ENCODE measurements at places on chromosomes 2 and 18. TPM values are rescaled to one million over a fixed set of nuclear protein-coding genes. Genes with fewer than 3 reads are reported as not detected.
A peak's percentile ranks its signal among the peaks of the same experiment; 100 is the strongest.

FSIP2 gene
- total RNA-seq: 0.04 TPM

DYNAP gene
- total RNA-seq: 5.2 TPM

MATN3 gene
- 1.3 TPM for total RNA-seq

DNA sequence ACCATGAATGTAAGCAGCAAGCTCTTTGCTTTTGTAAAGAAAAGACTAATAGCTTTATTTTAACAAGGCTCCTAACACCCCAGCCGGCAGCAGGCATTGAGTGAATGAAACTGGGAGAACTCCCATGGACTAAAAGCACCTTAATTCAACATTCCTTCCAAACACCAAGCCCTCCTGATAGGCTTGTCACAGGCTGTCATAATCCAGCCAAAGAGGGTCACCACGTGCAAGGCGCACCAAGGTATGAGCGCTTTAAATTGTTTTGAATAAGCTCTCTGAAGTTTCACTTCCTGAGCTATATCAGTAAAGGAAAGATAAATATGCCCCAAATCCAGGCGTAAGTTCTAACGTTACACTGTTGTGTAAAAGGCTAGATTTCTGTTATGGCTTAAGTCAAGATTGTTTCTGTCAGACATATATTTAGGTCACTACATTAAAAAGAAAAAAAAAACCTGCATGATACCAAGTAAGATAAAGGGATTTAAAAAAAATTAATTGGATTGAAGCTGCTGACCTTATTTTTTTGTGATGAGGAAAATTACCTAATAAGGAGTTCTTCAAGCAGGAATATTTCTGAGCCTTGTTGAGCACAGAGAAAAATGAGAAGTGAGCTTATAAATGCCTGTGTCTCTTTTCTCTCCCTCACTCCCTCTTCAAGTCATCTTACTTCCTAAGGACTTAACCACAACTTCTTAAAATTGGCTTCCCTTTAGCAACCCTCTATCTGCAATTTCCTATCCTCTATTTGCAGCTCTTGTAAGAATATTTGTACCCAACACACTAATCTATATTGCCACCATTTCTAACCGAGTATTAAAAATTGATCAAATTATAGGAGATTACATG lies 136.1 kb upstream of the NRP2 start:
- no peak for DNase-seq

FAM237A gene
- not detected for total RNA-seq

- no peak for DNase-seq
These were observed 27.5 kb downstream of the MEIS1 start for GRCh38 chr2:66462501-66462825.

SNTG2 gene
- 5.9 TPM for total RNA-seq

GRCh38 chr2:42446503-42447271 lies 47.1 kb downstream of the KCNG3 start:
- no peak for DNase-seq

DNA sequence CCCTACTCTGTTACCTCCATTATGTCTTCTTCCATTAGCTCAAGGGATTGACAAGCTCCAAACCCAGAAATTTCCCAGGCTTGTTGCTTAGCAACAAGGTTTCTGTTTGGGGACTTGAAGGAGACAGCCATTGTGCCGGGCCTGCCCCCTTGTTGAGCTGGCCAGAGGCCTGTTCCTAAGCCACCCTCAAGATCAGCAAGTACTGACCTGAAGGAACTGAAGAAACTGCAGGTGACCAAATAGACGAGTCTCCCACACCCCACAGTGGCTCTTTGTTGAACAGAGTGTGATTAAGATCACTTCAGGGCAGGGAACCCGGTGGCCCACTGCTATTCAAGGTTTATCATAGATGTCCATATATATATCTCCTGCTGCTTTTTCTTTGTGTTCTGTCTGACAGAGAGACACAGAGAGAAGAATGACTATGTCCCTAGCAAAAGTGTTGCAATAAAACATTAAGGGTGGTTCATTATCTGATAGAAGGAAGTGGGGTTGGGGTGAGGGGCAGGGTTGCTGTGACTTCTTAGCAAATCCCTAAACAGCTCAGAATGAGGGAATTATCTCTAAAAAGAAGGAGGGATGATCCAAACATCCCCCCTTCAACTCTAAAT lies 69.2 kb downstream of the RNF144A start:
- no peak for DNase-seq

DNA sequence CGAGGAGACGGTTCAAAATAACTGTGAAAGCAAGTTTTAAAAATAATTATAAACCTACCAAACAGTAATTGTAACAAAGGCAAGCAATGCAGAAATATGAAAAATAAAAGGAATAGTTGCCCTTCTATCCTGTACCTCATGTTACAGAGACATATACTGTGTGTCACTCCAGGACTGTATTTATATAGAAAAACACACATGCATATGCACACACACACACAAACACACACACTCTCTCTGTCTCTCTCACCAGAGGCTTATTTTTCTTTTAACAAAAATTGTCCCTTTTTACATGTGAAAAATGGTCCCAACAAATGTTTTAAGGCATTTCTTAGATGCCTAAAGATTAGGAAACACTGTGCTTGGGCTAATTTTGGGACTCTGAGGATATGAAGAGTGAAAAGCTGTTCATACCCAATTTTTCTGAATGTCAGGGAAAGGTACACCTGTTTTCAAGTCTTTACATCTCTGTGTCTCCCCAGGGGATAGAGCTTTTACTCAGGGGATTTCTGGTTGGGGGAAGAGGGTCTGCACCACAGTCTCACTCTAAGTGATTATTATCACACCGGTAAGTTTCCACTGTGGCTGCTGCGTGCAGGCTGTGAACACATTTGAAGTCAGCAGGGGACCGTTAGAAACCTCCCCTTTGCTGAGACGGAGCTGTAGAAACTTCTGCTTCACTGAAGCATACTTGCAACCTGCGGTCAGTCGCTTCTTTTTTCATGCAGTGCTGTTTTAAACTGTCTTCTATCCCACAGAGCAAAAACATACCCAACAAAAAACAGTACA lies 51.4 kb upstream of the SPAG16 start:
- no peak for DNase-seq

- DNase-seq: no peak
These were observed 36.6 kb upstream of the NDUFV2 start for GRCh38 chr18:9065864-9066263.

ACADL gene
- total RNA-seq: 1.6 TPM

TUBA4B gene
- total RNA-seq: not detected

DNA sequence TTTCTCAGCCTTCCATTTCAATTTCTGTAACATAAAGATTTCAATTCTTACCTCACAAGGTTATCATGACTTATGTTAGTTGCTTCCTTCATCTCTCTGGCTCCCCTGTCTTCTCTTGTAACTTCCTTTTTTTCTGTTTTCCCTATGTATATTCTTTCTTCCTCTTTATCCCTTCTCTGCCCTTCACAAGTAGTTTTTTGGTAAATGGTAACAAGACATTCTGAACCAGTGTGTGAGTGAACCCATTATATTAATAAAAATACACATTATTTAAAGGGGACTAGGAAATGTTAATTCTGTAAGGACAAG lies 8.4 kb downstream of the ACSL3 start:
- no peak for DNase-seq

ABCG5 gene
- total RNA-seq: not detected

DNA sequence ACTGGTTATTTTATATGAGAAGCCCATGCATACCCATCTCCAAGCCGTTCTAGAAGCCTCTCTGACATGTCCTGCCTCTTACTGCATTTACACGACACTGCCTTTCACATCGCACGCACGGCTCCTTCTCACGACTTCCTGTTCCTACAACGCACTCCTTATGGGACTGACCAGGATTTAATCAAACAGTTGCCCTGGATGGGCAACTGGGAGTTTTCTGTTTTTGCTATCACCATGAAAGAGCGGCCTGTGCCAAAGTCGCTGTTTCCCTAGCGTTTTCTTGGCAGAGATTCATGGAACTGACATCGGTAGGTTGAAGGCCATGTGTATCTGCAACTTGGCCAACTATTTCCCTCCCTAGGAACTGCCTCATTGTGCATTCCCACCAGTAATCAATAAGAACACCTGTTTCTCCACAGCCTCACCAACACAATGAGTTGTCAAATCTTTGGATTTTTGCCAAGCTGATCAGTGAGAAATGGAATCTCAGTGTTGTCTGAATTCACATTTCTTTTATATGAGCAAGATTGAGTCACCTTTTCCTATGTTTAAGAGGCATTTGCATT lies 97.2 kb upstream of the OTOS start:
- DNase-seq: no peak

DNA sequence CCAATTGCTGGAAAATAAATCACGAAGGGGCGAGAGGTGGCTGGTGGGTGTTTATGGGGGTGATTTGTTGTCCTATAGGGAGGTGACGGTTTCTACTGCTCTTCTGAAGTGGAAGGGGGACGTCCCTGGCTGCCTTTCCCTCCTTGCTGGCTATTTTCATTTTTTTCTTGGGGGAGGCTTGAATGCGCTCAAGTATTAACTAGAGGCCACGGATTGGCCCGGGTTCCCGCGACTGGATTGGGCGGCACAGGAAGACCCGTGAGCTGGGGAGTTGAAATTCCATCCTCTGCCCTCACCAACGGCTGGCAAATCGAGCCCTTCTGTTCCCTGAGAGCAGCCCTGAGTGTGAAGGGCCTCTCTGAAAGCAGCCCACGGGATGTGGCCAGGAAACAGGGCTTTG lies 176.5 kb upstream of the SPRED2 start:
- DNase-seq: no peak

- no peak for DNase-seq
These were observed 91.0 kb downstream of the TMEM247 start for GRCh38 chr2:46570396-46570795.

ANKRD30BL gene
- total RNA-seq: not detected

- no peak for DNase-seq
These were observed 10.8 kb downstream of the GALNT1 start for GRCh38 chr18:35592298-35592697.

ERMN gene
- 0.04 TPM for total RNA-seq

IL37 gene
- 1.3 TPM for total RNA-seq

IL1F10 gene
- total RNA-seq: not detected

DNA sequence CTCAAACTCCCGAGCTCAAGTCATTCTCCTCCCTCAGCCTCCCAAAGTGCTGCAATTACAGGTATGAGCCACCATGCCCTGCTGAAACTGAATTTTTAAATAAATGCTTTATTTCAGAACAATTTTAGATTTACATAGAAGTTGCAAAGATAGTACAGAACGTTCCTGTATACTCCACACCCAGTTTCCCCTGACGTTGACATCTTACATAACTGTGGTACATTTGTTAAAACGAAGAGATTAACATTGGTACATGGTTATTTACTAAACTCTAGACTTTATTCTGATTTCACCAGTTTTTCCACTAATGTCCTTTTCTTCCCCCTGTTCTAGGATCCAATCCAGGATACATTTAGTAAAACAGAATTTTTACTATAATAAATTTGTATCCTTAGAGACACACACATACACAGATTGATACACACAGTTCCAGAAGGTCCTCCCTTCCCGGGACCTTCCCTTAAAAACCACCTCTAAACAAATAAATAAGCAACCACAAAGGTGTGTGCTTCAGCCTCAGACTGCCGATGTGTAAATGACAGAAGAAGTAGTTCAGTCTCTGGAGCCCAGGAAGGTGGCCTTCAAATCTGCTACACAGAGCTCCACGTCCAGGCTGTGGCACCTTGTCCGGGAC lies 6.9 kb downstream of the NEU2 start:
- no peak for DNase-seq

DNA sequence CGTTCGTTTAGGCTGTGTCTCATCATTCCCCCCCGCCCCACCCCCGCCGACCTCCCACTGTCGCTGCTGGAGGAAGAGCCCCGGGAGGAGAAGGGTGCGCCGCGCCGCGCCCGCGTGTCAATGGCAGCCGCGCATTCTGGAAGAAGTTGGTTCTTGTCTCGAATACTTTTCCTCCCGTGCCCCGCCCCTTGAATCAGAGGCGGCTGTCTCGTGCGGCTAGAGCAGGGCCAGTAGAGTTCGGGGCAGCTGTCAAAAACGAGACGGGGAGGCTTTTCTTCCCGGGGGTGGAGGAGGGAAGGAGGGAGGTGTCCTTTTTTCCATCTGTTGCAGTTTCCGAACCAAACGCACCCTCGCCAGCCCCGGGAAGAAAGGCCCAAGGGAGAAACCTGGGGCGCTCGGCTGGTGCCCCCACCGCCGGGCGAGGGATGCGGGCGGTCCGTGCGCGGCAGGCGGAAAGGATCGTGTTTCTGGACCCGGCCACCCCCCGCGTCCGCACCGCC lies 410 bp upstream of the TGIF1 start:
- peak; percentile 67 for DNase-seq

DNA sequence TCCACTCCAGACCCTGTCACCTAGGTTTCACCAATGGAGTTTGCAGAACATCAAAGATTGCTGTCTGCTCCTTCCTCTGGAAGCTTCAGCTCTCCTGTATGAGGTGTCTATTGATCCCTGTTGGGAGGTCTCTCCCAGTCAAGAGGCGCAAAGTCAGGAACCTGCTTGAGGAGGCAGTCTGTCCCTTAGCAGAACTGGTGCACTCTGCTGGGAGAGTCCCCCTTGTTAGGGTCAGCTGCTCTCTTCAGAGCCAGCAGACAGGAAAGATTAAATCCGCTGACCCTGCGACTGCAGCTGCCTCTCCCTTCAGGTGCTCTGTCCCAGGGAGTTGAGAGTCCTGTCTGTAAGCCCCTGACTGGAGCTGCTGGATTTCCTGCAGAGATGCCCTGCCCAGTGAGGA lies 195.7 kb downstream of the PPP1R1C start:
- DNase-seq: no peak

All from esophagus squamous epithelium (tissue), 5 donors.